COR-L47 (cell line): ENCODE measurements at places on chromosomes 6 and 20.
A peak's percentile ranks its signal among the peaks of the same experiment; 100 is the strongest.

DNA sequence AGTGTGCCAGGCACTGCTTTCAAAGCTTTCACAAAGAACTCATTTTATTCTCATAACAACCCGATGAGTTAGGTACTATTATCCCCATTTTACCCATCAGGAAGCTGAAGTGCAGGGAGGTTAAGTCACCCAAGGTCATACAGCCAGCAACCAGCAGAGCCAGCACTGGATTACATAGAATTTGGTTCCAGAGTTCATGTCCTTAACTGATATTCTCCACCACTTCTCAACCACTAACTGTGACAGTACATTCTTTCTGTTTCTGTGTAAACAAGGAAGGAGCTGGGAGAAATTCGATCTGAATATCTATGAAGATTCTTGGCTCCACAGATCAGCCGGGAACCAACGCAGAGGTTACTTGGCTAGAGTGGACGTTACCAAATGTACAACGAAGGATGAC is 98.0 kb downstream of the KIF16B start:
- DNase-seq = no peak

GRCh38 chr6:100175814-100176310 is 181.8 kb upstream of the MCHR2 start:
- DNase-seq = no peak

- no peak for DNase-seq
Observed at GRCh38 chr20:38569747-38570525, 11.1 kb upstream of the ADIG start.

DNA sequence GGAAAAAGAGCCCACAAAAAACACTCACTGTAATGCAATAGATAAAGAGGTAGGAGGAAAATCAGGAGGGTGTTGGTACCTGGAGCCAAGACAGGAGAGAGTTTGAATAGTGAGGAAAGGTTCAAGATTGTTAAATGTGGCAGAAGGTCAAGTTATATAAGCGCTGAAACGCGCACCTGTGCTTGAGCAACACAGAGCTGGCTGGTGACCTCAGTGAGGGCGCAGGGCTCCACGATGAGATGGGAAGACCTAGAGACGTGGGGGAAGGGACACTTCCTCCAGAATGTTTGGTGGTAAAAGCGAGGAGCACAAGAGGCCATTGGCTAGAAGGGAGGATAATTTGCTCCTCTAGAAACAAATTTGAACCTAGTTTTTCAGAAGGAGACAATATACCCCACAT is 4.2 kb upstream of the PPP1R14C start:
- no peak for DNase-seq

GRCh38 chr6:5143634-5144311 is 58.6 kb downstream of the PPP1R3G start:
- peak; percentile 83 for DNase-seq

DNA sequence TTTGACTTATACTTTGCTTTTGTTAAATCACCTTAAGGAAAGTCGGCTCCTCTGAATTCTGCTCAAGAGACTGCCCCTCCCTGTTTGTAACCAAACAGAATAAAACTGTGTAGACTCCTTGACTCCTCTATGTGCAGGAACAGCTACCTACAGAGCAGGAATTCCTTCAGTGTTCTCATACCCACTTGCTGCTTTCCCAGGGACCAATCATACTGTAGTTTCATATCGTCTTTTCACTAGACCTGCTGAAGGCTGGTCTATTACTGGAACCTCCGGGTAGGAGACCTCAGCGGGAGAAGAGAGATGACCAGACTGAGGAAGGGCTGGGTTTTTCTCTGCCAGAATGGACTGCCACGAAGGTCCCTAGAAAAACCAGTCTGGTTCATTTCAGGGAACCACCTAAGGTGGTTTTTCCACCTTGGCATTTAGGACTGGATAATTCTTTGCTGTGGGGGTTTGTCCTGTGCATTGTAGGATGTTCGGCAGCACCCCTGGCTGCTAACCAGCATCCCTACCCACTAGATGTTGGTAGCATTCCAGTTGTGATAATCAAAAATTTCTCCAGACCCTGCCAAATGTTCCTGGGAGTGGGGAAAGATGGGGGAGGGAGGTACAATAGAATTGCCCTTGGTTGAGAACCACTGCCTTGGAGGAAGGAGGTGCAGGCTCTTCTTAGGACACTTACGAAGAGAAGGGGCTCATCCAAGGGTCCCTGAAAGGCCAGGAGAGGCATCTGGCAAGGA is 80.5 kb downstream of the DNAAF9 start:
- no peak for DNase-seq

- no peak for DNase-seq
Observed at GRCh38 chr20:35005463-35005961, 49.8 kb downstream of the MYH7B start.

DNA sequence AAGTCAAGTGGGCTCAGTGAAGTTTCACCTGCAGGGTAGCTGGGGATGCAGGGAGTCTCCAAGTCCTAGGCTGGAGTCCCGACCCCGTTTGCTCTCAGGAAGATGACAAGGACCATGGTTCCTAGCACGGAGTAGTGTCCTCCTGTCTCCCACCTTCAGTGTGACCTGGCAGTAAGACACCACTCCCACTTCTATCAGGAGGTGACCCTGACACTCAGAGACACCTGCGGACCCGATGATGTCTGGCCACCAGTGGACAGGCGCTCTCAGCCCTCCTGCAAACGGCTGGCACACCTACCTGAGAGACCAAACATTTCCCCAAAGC is 1.1 kb downstream of the SOD2 start:
- DNase-seq = no peak

- no peak for DNase-seq
Observed at GRCh38 chr6:111781041-111781708, 92.1 kb downstream of the FYN start.

GRCh38 chr6:105402090-105402938 is 568 bp downstream of the PREP start:
- no peak for DNase-seq

GRCh38 chr6:30914854-30915590 is 984 bp downstream of the VARS2 start:
- DNase-seq = no peak
